CD14-positive monocyte (primary cell): ENCODE measurements at places on chromosomes 6 and 20. TPM values are rescaled to one million over a fixed set of nuclear protein-coding genes. Genes with fewer than 3 reads are reported as not detected.

Gene TPMT
- 27.5 TPM for polyA plus RNA-seq

Gene ZC2HC1B
- polyA plus RNA-seq, result not detected

Gene FLRT3
- polyA plus RNA-seq, result not detected

DNA sequence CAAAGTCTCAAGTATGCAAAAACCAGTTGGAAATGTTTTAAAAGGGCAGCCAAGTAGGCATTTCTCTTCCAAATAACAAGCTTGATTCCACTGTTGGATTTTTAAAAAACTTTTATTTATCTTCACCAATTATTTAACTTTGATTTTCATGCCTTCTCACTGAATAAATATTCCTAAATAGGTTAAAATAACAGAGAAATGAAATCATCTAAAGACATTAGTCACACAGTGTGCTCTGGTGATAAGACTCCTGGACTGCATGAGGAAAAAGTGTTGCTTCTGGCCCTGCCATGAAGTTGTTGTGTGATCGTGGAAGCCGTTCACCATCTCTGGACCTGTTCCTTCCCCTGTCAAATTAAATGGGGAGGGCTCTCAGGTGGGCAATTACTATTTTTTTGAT, 33.8 kb upstream of the IGF2R start:
- no peak for DNase-seq

GRCh38 chr20:11008444-11009033, 334.7 kb upstream of the JAG1 start:
- no peak for DNase-seq

DNA sequence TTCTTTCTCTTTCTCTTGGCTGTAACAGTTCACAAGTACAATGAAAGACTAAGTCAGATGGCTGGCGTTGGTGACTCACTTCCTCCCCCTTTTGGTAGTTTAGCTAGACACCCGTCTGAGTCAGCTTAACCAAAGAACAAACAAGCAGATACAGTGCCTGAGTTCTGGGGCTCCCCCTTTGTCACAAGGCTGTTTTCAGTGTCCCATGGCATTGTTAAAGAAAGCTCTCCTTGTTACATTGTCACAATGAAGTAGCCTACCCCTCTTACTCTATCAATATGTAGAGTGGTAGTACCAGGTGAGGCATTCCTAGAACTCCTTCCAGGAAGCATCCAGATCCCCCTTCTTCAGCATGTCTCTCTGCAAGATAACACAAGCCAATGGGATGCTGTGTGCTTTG, 38.6 kb downstream of the KIAA0408 start:
- peak; percentile 97 for DNase-seq

DNA sequence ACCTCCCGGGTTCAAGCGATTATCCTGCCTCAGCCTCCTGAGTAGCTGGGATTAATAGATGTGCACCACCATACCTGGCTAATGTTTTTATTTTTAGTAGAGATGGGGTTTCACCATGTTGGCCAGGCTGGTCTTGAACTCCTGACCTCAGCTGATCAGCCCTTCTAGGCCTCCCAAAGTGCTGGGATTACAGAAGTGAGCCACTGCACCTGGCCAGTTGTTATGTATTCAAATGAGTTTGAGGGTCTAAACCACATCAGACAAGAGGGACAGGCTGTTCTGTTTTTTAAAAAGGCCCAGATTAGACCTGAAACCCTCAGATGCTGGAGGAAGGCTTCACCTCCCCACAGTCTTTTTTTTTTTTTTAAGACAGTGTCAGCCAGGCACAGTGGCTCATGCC, 4.1 kb upstream of the SPAG4 start:
- DNase-seq, result no peak

DNA sequence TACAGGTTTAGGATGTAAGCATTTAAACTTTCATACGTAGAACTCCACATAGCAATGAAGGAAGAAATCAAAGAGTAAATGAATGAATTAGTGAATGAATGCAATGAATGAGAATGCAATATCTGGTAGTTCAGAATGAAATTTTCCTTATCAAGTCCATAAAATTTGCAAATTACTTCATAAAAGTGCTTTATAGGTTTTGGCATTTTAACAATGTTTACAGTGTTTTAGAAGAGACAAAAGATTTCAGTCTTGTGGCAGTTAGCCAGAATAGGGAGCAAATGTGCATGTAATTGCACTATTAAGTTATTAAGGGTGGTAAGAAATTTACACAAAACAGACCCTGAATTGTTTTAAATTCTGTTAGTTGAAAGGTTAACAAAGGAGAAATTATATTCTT, 739.4 kb upstream of the FLRT3 start:
- no peak for DNase-seq

- DNase-seq, result no peak
These were observed 20.1 kb downstream of the DHX35 start for GRCh38 chr20:38982291-38982690.
